ENCODE measurements at places on chromosomes 7 and 10.

GRCh38 chr7:36071605-36072004 is 81.4 kb upstream of the EEPD1 start:
- no peak for DNase-seq

DNA sequence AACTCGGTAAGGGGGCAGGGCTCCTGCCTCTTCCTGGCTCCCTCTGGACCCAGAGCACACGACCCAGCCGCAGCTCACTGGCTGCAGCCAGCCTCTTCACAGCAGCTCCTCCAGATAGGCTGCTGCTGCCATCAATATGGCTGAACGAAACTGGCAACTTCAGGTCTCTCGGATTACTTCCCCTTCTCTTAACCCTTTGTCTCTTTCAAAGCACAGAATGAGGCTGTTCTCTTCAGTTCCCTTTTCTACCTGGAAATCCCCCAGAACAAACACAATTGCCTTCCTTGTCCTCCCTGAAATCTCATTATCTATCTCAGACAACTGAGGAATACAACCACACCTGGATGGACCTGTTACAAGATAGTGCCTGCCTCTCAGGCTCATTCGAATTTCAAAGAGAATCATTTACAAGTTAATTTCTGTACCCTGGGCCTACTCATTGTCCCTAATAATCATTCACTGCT is 193.4 kb upstream of the MBL2 start:
- DNase-seq: no peak

- DNase-seq: no peak
Observed at GRCh38 chr7:23017309-23017708, 3.4 kb upstream of the HYCC1 start.

DNA sequence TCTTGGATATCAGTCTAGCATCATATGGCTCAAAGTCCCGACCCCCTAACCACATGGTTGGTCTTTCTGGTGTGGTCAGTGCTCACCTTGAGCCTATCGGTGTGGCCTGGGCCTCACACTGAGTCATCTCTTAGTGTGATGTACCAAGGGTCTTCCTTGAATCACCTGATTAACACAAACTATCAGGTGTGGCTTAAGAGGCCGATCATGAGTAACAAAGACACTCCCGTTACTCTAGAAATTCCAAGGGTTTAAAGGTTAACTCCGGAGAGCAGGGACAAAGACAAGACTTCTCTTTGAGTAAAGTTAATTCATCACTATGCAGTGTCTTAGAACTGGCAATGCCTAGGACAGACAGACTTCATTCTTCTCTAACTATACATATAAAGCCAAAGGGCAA is 52.3 kb upstream of the ARMC3 start:
- DNase-seq: no peak

GRCh38 chr10:23324351-23324750 is 20.2 kb downstream of the C10orf67 start:
- DNase-seq: no peak

GRCh38 chr7:142384493-142384922 is 126.7 kb upstream of the PRSS58 start:
- DNase-seq: no peak

DNA sequence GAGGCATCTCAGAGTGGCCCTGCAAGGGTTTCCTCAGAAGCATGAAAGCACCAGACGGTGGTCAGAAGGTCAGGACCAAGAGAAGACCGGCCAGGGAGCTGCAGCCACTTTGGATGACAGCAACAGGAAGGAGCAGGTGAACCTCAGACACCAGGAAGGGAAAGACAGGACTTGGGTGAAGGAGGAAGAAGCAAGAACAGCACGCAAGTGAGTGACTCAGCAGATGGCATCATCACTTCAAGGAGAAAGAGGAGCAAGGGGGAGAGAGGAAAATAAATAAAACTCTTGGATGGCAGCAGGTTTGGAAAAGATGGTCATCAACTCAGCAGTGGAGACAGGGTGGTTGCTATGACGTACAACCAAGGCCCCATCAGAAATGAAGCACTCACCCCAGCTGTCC is 31.6 kb downstream of the NCAPG2 start:
- no peak for DNase-seq

- DNase-seq: no peak
Observed at GRCh38 chr10:128485701-128486235, 359.5 kb upstream of the MKI67 start.

- no peak for DNase-seq
Observed at GRCh38 chr7:8147760-8148463, 114.1 kb downstream of the ICA1 start.

DNA sequence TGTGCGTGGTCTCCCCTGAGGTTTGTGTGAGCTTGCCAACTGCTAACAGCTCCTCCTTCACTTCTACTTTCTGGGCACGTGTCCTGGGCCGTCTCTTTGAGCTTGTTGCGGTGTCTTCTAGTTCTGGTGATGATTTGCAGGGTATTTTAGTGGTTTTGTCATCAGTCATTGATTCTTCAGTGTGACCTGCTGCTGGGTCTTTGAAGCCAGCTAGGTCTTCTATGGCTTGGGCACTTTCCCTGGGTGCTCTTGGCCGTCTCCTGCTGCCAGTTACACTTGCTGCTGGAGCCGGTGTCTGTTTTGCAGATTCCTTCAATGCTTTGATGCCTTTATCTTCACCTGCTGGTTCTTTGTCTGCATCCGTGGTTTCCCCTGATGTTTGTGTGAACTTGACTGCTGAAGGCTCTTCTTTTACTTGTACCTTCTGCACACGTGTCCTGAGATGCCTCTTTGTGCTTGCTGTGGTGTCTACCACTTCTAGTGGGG is 23.0 kb downstream of the MKI67 start:
- no peak for DNase-seq

DNA sequence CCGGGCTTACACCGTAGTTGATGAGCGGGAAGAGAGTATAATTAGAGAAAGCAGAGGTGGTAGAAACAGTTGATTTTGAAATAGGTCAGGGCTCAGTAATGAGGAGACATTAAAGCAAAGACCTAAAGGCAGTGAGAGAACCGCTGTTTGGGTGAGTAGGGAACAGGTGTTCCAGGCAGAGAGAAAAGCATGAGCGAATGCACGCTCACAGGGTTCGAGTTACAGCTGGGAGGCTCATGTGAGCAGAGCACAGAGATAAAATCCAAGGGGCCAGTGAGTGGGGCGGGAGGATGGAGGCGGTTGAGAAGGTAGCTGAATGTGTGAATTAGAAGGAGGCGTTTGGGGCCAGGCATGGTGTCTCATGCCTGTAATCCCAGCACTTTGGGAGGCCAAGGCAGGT is 39.9 kb downstream of the APBB1IP start:
- DNase-seq: no peak

DNA sequence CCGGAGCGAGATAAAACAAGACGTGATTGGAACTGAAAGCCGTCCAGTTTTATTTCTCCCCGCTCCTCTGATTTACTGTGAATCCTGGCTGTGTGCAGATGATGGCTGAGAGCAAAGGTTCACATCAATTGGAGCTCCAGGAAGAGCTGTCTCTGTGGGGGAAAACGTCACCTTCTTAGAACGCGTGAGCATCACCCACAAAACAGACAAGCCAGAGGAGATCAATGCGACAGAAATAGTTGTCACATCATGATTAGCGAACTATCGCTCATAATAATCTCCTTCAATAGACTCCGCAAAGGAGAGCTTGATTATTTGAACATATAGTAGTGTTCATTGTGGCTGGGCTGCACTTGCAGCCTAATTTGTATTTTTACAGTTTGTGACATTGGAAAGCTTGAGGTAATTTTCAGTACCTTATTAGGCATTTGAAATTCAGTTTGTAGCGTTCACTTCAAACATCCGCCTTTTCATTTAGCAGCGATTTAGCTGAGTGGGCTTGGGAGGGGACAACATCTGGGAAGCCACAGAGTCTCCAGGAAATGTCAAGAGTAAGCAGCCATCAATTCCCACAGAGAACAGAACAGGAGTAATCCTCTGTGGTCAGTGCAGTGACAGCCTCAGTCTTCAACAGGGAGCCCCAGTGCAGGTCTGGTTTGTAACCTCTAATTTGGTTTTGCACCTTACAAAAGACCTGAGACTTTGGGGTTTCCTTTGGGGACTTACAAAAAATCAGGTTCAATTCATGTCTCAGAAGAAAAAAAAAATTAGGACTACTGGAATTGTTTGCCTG is 276.8 kb upstream of the PFKP start:
- DNase-seq: no peak

- no peak for DNase-seq
Observed at GRCh38 chr10:132320654-132321469, 11.1 kb upstream of the LRRC27 start.

GRCh38 chr10:35206274-35206673 is 79.6 kb downstream of the CREM start:
- DNase-seq: no peak

DNA sequence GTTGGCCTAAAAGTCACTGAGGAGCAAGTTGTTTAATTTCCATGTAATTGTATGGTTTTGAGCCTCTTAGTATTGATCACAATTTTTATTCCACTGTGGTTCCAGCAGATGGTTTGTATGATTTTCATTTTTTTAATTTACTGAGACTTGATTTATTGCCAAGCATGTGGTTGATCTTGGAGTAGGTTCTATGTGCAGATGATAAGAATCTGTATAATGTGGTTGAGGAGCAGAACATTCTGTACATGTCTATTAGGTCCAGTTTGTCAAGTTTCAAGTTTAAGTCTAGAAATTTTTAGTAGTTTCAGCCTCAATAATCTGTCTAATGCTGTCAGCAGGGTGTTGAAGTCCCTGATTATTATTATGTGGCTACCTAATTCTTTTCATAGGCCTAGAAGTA is 22.7 kb upstream of the ZWINT start:
- no peak for DNase-seq

GRCh38 chr10:116183733-116184511 is 89.1 kb downstream of the GFRA1 start:
- no peak for DNase-seq

DNA sequence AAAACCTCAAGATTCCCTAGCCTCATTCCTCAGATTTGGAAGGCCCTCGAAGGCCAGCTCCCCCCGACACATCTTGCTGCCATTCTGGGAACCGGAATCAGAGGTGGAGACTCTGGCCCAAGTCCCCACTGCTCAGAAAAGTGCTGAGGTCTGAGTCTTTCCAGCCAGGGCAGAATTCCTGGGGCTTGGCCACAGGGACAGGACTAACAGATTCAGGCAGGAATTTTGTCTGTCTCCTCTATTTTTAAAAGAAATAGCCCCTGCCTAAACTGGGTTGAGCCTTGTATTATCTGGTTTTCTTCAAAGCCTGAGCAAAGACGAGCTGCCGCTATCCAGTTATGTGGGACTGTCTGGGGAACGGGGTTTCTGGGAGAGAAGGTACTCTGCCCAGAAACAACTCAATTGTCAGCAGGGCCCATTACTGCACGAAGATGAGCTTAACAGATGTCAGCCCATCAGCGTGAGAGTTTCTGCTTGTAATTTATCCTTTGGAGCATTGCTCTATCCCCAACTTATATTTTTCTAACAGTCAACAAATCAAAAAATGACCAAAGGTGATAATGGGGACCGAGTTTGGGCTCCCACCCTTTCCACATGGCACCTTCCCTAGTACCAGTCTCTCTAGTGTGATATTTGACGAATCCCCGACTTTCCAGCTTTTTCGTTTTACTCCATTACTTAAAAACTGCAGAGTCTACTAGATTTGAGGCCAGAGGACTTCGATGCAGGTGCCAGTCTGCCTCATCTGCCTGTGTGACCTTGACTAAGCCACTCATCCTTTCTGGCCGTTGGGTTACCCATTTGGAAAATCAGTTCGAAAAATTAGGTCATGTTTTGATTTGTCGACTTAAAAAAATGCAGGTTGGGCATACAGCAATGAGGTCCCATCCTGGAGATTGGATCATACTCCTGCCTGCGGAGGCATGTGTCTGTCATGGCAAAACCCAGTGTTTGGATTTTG is 110.9 kb downstream of the WDR11 start:
- no peak for DNase-seq

DNA sequence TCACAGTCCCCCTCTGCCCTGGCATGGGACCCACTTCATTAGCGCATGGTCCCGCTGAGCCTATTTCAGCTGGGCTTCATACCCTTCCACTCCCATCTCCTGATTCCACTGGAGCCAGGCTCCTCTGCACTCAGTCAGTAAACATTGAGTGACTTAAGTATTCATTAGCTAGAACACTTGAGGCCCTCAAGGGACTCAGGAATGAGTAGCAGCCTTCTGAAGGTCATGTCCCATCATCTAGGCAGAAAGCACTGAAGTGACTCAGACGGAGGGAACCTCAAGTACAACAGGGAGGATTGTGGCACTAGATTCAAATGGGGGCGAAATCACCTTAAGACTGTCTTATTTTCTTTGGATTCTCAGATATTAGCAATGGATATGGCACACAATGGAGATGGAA is 186.6 kb upstream of the INHBA start:
- DNase-seq: no peak

GRCh38 chr10:61701706-61702105 is 39.0 kb downstream of the CABCOCO1 start:
- no peak for DNase-seq

GRCh38 chr7:98879979-98880315 is 1.6 kb downstream of the TRRAP start:
- no peak for DNase-seq

GRCh38 chr7:22726345-22726906 is 574 bp upstream of the IL6 start:
- DNase-seq: peak; percentile 35

- DNase-seq: no peak
Observed at GRCh38 chr10:133019651-133020050, 68.1 kb upstream of the ADGRA1 start.

DNA sequence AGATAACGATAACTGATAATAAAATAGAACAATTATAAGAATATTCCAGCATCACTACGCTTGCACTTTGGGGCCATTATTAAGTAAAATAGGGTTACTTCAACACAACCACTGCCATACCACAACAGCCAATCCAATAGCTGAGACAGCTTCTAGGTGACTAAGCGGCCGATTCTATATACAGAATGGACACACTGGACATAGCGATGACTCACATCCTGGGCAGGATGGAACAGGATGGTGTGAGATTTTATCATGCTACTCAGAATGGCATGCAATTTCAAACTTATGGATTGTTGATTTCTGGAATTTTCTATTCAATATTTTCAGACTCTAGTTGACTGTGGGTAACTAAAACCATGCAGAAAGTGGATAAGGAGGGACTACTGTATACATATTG is 920.9 kb downstream of the LRMDA start:
- DNase-seq: no peak

GRCh38 chr7:37440738-37441385 is 7.8 kb downstream of the ELMO1 start:
- no peak for DNase-seq

- DNase-seq: no peak
Observed at GRCh38 chr10:78815702-78816334, 252.9 kb upstream of the ZMIZ1 start.

- DNase-seq: no peak
Observed at GRCh38 chr7:106592282-106593027, 68.5 kb downstream of the CCDC71L start.

GRCh38 chr10:108039821-108040584 is 875.5 kb upstream of the SORCS1 start:
- DNase-seq: no peak
